ENCODE measurements at places on chromosomes 5 and 9.

- H3K27me3 ChIP-seq: no peaks in the 10 kb centered on the region
- no peaks in the 10 kb centered on the region for H3K4me1 ChIP-seq
- no peak for DNase-seq
- no peak overlapping the region for H3K27ac ChIP-seq
Observed at GRCh38 chr5:147286296-147286695, 51.5 kb downstream of the STK32A start.

DNA sequence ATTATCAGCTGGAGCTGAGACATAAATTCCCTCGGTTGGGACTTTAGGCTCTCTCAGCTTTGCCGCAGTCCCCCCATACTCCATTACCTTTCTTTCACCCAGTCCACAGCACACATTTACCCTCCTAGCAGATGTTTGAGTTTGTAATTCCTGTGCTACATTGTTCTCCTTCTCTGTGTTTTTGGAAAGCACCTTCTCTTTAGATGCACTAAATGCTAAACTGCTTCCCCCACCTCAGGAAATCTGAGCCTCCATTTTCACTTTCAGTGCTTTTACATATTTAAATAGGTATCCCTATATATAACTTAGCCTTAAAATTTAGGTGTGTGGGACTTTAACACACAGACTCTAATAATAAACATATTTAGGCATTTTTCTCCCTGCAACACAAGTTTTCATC, 356.9 kb downstream of the NFIB start:
- no peaks in the 10 kb centered on the region for H3K36me3 ChIP-seq
- H3K27me3 ChIP-seq: no peaks in the 10 kb centered on the region
- no peaks in the 10 kb centered on the region for H3K4me1 ChIP-seq

- H3K27ac ChIP-seq: no peak overlapping the region
- H3K4me3 ChIP-seq: no peak overlapping the region
- H3K27me3 ChIP-seq: no peaks in the 10 kb centered on the region
- H3K36me3 ChIP-seq: no peaks in the 10 kb centered on the region
- DNase-seq: no peak
Observed at GRCh38 chr9:134813841-134814240, 66.8 kb upstream of the FCN2 start.

GRCh38 chr5:74206579-74207550, 433.7 kb downstream of the ENC1 start:
- no peaks in the 10 kb centered on the region for H3K27me3 ChIP-seq
- DNase-seq: no peak
- H3K36me3 ChIP-seq: no peaks in the 10 kb centered on the region
- H3K4me1 ChIP-seq: no peaks in the 10 kb centered on the region
- no peak overlapping the region for H3K4me3 ChIP-seq
- H3K27ac ChIP-seq: no peak overlapping the region

GRCh38 chr9:2403701-2404100, 217.9 kb upstream of the VLDLR start:
- no peaks in the 10 kb centered on the region for H3K27me3 ChIP-seq
- H3K4me1 ChIP-seq: no peaks in the 10 kb centered on the region
- no peak overlapping the region for H3K4me3 ChIP-seq

DNA sequence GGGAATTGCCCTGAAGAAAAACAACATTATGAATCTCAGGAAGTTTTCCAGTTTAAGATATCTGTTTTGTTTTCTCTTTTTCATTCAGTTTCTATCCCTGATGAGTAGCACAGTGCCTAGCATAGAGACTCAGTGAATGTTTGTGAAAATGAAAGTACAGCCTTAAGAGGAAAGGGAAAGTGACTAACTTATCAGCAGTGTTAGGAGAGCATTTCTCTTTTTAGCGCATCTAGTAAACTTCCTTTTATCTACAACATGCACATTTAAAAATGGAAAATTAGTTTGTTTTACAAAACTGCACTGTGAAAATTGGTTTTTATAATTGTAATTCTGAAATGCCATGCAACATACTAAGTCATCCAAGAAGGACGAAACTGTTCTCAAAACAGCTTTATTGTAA, 110.8 kb downstream of the SMARCA2 start:
- no peak overlapping the region for H3K4me3 ChIP-seq
- H3K36me3 ChIP-seq: peaks cover 58% of the 10 kb centered on the region
- peaks cover 9% of the 10 kb centered on the region for H3K4me1 ChIP-seq
- H3K27me3 ChIP-seq: no peaks in the 10 kb centered on the region

GRCh38 chr5:102090770-102091169, 205.3 kb downstream of the SLCO4C1 start:
- no peak for DNase-seq
- H3K36me3 ChIP-seq: no peaks in the 10 kb centered on the region
- H3K4me3 ChIP-seq: no peak overlapping the region

DNA sequence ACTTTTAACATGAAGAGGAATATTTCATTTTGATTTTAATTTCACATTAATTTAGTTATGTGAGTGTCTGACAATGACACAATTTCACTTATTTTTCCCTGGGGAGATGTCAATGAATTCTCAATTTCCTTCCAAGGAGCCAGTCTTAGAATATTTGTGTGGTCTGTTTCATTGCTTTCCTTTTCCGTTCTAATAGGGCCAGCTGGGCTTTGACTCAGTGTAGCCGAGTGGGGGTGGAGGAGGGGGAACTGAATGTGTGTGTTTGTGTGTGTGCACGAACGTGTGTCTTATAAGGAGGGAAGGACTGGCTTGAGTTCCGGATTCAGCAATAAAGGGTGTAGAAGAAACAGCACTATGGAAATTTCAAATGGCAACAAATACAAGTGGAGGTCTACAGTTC, 100.0 kb downstream of the BASP1 start:
- no peaks in the 10 kb centered on the region for H3K4me1 ChIP-seq
- no peaks in the 10 kb centered on the region for H3K36me3 ChIP-seq

DNA sequence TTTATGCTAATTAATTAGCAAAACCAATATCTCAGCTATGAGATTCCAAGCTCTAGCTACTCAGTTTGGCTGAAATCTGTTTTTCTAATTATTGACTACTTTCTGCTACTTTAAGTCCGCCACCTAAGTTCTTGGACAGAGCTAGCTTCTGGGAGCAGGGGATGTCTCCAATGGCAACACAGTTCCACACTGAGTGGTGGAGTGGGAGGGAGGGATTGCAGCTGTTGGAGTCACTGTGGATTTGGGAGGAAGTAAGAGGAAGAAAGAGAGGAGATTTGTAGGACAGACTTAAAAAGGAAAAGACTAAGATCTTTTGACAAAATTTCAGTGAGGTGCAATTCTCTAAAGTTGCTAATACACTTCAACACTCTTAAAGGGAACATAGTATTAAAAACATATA, 450.8 kb downstream of the NFIB start:
- no peaks in the 10 kb centered on the region for H3K27me3 ChIP-seq
- H3K4me3 ChIP-seq: no peak overlapping the region
- no peaks in the 10 kb centered on the region for H3K4me1 ChIP-seq
- no peak overlapping the region for H3K27ac ChIP-seq
- no peaks in the 10 kb centered on the region for H3K36me3 ChIP-seq

DNA sequence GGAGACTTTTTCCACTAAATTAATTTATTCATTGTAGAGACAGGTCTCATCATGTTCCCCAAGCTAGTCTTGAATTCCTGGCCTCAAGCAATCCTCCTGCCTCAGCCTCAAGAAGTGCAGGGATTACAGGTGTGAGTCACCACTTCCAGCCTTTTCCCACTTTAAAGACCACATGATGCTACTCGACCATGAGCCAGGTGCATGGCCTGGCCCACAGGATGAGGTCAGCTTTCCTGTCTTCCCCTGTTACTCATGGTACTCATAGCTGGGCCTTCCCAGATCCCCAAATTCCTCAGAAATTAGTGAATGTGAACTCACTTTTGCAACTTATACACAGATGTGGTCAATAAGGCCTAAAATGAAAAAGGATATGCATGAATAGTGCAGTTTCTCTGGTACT, 395.9 kb downstream of the SEMA5A start:
- no peak for DNase-seq
- H3K27me3 ChIP-seq: no peaks in the 10 kb centered on the region
- no peaks in the 10 kb centered on the region for H3K36me3 ChIP-seq
- H3K4me3 ChIP-seq: no peak overlapping the region
- no peak overlapping the region for H3K27ac ChIP-seq

- H3K27me3 ChIP-seq: no peaks in the 10 kb centered on the region
- no peak overlapping the region for H3K27ac ChIP-seq
- no peak overlapping the region for H3K4me3 ChIP-seq
- H3K4me1 ChIP-seq: no peaks in the 10 kb centered on the region
Observed at GRCh38 chr5:129114539-129115193, 20.1 kb downstream of the ISOC1 start.

DNA sequence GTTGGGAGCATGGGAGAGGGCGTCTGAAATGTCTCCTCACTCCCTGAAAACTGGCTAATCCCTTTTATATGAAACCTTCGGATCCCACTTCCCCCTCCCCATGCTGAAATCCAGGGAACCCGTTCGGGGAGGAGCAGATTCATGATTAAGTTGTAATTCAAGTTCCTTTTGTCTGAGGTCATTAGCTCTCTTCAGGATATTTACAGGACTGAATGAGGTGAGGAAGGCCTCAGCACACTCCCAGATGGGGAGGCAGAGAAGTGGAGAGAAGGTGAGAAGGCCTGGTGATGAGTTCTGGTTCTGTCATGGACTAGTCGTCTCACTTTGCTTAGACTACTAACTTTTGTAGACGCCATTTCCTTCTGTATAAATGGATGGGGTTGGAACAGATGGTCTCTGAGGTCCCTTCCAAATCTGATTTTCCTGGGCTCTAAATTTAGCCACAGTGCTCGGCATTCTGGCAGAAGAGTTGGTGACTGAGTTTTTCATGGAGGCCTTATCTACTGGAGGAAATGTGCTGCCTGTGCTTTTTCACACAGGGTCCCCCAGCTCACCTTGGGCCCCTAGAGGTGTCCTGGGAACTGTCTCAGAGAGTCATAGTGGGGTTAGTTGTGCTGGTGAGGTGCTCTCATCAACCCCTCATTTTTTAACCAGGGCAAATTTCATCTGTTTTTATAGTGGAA, 62.3 kb downstream of the PRDM6 start:
- no peak overlapping the region for H3K4me3 ChIP-seq
- no peaks in the 10 kb centered on the region for H3K4me1 ChIP-seq
- H3K27ac ChIP-seq: no peak overlapping the region

DNA sequence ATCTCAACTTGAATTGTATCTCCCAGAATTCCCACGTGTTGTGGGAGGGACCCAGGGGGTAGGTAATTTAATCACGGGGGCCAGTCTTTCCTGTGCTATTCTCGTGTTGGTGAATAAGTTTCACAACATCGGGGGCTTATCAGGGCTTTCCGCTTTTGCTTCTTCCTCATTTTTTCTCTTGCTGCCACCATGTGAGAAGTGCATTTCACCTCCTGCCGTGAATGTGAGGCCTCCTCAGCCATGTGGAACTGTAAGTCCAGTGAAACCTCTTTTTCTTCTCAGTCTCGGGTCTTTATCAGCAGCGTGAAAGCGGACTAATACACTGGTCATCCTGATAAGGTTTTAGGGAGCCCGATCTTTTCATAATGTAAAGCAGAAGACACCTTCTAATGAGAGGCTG, 687.0 kb upstream of the FTMT start:
- no peak for DNase-seq
- no peak overlapping the region for H3K27ac ChIP-seq
- no peaks in the 10 kb centered on the region for H3K36me3 ChIP-seq
- H3K4me3 ChIP-seq: no peak overlapping the region
- no peaks in the 10 kb centered on the region for H3K4me1 ChIP-seq

GRCh38 chr9:132752877-132753592, 82.8 kb downstream of the GTF3C4 start:
- no peak overlapping the region for H3K27ac ChIP-seq
- no peak for DNase-seq
- no peaks in the 10 kb centered on the region for H3K36me3 ChIP-seq

DNA sequence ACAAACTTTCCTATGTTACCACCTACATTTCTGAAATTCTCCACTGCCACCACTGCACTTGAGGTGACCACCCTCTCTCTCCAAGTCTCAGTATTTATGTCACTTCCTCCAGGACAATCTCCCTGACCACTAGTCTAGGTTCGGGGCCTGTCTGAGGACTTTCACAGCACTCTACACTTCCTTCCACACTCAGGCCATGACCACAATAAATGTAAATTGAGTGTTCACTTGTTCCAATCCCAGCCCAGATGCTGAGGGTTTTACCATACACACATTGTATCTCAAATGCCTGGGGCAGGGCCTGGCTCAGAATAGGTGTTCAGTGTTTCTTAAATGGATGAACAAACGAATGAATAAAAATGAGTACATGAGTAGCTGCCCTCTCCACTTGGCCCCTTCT, 26.9 kb upstream of the CCNG1 start:
- H3K36me3 ChIP-seq: no peaks in the 10 kb centered on the region
- no peak overlapping the region for H3K4me3 ChIP-seq
- DNase-seq: no peak
- H3K27ac ChIP-seq: no peak overlapping the region
- no peaks in the 10 kb centered on the region for H3K27me3 ChIP-seq

GRCh38 chr5:77133061-77133758, 46.1 kb upstream of the ZBED3 start:
- no peak overlapping the region for H3K27ac ChIP-seq
- no peaks in the 10 kb centered on the region for H3K36me3 ChIP-seq
- H3K4me1 ChIP-seq: no peaks in the 10 kb centered on the region

GRCh38 chr5:160423099-160423498, 1.4 kb downstream of the PTTG1 start:
- H3K36me3 ChIP-seq: no peaks in the 10 kb centered on the region
- H3K4me3 ChIP-seq: peak overlapping the region; percentile 6
- DNase-seq: no peak
- H3K27ac ChIP-seq: no peak overlapping the region

DNA sequence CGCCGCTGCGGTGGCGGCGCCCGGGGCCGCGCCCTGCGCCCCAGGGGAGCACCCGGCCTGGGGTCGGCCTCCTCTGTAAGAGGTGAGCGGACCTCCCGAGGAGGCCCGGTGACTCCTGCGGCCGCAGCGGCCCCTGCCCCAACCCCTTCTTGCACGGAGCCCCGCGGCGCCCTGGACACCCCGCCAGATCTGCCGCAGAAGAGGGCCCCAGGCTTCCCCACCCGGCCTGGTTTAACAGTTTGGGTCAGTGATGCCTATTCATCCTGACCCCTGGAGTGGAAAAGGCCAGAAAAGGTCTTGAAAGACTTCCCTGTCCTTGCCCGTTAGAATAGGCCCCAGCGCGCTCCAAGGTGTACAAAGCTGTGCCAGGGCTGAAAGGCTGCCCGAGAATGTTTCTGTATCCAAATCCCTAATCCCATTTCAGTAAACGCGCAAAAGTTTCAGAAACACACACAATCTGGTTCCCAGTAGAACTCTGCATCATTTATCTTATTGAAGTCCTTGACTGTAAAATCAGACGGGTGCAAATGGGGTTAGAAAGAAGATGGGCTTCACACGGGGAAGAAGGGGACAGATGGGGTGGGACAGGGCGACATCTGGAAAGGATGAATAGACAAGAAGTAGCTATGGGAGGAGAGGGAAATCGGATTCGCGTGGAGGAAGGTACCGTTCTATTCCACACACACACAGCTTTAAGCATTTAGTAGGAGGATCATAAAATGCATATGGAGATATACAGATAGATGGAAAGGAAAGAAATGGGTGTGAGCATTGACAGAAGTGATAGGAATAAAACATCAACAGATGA, 1.1 kb upstream of the SSBP2 start:
- peak overlapping the region; percentile 87 for H3K27ac ChIP-seq
- H3K4me3 ChIP-seq: peak overlapping the region; percentile 61
- no peak for DNase-seq
- H3K27me3 ChIP-seq: no peaks in the 10 kb centered on the region
- peaks cover 6% of the 10 kb centered on the region for H3K4me1 ChIP-seq
- H3K36me3 ChIP-seq: no peaks in the 10 kb centered on the region

All from naive thymus-derived CD4-positive, alpha-beta T cell (primary cell).